ENCODE measurements at places on chromosomes 2 and 18. TPM values are rescaled to one million over a fixed set of nuclear protein-coding genes. Genes with fewer than 3 reads are reported as not detected.

GRCh38 chr2:240525802-240526201 is 32.0 kb downstream of the ANKMY1 start:
- no peak for DNase-seq

- peak; percentile 31 for DNase-seq
Observed at GRCh38 chr18:48230467-48231113, 178.6 kb downstream of the ZBTB7C start.

DNA sequence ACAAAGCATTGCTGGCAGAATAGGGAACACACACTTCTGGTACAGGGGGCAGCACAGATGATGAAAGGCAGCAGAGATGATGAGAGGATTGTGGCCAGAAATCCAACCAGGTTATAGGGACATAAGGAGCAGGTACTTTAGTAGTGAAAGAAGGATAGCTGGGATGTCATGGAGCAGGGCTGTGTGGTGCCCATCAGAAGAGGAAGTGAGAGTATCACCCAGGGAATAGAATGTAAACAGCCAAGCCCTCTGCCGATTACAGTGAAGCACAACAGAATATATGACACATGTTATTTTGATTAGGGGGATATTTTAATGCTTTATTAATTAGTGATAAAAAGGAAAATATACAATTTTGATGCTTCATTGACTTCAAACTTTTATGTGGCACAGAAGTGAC is 883.4 kb upstream of the CDH2 start:
- no peak for DNase-seq

Gene EIF4E2
- 113 TPM for polyA plus RNA-seq

GRCh38 chr2:96550787-96551604 is 14.4 kb downstream of the ARID5A start:
- DNase-seq, result no peak
